NCI-H1048 (cell line): ENCODE measurements at places on chromosomes 6 and 20.

- DNase-seq: no peak
These were observed 16.5 kb downstream of the BLOC1S5 start for GRCh38 chr6:8047541-8048292.

GRCh38 chr6:168686831-168687730, 246.1 kb downstream of the SMOC2 start:
- DNase-seq: no peak

DNA sequence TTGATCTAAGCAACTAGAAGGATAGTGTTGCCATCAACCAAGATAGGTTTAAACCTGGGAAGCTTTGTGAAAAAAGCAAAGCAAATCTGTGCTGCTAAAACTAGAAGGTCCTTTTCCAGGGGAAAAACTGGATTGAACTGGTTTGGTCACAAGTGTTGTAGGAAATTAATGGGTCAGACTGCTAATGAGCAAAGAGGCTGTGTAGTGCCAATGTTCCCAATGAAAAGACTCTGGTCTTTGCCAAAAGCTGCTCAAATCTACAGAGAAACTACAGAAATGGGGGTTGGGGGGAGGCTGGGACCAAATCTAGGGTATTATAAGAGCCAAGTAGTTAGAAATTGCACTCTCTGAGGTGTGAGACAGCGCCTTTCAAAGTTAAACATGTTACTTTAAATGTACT, 85.0 kb downstream of the PLCG1 start:
- DNase-seq: no peak

GRCh38 chr20:53911301-53911700, 159.1 kb downstream of the BCAS1 start:
- no peak for DNase-seq

DNA sequence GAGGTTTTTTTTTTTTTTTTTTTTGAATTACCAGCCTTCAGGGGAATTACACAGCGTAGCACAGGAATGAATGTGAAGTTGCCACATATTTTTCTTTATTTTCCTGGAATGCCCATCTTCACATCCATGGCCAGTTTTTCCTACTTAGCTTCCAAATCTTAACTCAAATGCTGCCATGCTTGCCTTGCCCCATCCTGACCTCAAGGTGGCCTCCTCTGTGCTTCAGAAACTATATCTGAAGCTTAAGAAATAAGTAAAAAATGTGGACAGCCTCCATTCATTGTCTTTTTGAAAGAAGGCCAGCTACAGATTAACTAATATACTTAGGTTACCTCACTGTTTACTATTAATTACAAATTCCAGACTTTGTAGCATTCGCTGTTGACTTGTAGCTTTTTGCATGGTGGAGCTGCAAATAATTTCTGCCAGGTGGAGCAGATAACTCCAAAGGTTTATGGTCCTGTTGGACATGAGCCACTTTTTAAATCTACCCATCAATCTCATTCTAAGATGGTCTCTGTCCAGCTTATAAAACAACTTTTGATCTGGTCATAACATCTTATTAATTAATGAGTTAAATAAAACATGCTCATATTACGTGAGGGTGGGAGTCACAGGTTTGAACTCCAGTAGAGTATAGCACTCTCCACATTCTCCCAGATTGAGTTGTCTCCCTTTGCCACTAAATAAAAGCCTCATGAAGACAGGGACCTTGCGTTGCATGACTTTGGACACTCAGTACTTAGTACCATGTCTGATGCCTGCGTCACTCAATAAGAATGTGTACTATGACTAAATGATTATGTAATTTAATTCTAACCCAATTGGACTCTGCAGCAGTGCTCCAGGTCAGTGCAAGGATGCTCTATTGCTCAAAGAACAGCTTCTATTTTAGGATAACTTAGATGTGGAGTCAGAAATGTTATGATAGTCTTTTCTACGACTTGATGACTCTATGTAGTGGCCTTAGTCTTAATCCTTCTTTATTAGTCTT, 678.6 kb upstream of the CITED2 start:
- no peak for DNase-seq

- DNase-seq: no peak
These were observed 775 bp downstream of the PIGU start for GRCh38 chr20:34675993-34676641.

- DNase-seq: no peak
These were observed 164.6 kb upstream of the FAM83B start for GRCh38 chr6:54681987-54682386.

DNA sequence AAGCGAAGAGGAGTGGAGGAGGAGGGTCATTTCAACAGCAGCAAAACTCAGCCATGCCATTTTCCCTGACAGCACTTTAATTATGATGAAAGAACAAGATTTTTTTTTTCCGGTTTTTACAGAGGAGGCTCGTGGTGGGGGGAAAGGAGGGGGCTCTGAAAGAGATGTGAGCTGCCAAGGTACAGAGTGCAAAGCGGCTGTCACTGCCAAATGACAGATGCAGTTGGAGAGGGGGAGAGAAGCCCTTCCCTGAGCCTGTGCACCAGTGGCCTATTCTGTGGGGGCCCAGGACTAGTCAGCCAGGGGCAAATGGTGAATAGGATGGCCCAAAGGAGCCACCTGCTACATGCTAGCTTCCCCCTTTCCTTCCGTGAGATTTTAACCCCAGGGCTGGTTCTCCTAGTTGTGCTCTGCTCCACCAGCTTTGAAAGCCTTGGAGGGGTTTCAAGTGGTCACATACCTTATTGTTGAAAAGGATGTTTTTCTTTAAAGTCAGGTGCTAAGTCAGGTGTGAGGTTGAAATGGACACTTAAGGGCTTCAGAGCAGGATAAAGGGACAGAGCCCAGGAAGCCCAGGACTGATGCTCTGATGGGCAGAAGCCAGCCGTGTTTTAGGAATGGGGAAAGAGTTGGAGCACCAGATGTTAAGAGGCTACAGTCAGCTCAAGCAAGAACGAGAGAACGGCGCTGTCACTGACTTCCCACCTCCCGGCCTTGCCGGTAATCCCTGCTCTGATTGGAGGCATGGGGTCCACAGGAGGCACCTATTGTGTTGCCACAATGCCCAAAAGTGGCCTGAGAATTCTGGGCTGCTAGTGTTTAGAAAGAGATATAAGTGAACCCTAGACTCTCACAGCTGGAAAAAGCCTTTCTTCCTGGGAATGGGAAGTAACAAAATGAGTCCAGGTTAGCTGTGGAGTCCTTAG, 24.8 kb downstream of the GNAS start:
- no peak for DNase-seq
